GM12865 (cell line): ENCODE measurements at places on chromosomes 6 and 20.

- DNase-seq: no peak
Observed at GRCh38 chr6:166221636-166222035, 54.0 kb upstream of the TBXT start.

GRCh38 chr6:51959744-51960383 lies 127.5 kb downstream of the PKHD1 start:
- peak; percentile 81 for DNase-seq

DNA sequence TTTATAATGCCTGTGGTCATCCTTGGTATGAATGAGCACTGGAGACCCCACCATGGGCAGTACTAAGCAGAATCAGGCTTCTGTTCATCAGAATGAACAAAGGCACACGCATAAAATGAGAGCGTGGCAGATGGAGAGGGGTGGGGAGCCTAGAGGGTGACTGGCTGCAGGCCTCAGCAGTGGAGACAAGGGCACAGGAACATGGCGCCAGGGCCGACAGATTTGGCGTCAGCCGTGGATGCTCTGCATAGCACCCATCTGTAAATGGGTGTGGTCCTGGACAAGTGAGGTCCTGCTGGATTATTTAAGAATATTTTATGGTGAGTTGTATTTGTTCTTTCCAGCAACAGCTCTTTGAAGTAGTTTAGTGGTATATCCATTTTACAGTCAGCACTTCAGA lies 33.1 kb downstream of the E2F3 start:
- DNase-seq: no peak

- no peak for DNase-seq
Observed at GRCh38 chr6:14218519-14218800, 100.9 kb downstream of the CD83 start.

DNA sequence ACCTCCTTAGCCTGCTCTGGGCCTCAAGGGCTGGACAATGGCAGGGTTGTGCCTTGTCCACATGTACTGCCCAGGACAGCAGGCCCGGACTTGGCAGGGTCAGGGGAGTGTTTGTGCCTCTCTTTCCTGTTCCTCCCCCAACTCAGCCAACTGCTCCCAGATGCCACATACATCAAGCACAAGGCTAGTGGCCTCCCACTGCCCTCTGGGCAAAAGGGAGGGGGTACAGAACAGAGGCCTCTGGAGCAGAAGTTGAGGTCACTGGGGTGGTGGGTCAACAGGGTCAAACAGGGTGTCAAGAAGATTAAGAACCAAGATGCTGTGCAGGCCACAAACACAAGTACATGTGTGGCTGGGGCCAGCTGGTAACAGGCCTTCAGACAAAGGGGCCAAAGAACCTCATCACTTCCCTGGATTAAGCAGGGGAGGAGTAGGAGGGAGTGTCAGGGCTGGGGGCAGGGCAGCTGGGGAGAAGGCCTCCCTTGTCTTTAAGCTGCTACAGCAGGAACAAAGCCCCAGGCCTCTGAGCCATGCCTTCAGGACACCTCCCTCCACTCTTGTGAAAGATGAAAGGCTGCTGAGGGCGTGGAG lies 36.0 kb downstream of the KCNK5 start:
- DNase-seq: no peak
